Activated CD4-positive, alpha-beta T cell treated with anti-CD3 and anti-CD28 coated beads for 24 hours (primary cell): ENCODE measurements at places on chromosomes 5 and 9.

DNA sequence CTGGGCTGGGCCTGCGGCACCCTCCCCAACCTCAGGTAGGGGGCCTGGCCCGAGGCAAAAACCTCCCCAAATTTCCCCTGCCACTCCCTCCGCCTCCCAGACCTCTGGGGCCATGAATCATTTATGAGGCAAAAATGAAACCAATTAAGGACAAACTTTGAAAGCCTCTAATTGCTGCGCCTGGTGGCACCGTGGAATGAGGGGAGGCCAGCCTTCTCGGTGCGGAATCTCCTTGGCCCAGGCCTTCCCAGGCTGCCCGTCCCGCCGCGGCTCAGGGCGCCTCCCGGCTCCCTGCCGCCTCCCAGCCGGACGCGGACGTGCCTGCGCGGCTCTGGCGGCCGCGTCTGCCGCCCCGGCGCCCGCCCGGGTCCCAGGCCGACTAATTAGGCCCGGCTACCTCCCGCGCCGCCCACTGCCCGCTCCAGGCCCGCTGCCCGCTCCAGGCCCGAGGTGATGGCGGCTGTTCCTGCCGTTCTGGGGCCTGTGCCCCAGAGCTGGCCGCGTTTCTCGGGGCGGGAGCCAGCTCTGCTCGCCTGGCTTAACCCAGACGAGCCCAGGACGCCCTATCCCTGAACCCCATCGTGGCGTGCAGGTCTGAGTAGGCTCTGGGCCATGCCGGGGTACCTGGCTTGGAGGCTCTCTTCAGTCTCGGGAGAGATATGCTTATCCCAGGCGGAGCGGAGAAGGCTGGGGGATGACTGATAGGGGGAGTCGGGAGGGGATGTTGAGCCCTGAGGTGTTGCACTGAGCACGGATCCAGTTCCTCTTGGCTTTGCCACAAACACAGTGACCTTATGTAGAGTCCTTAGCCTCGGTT lies 20.1 kb downstream of the CXXC5 start:
- DNase-seq = no peak

DNA sequence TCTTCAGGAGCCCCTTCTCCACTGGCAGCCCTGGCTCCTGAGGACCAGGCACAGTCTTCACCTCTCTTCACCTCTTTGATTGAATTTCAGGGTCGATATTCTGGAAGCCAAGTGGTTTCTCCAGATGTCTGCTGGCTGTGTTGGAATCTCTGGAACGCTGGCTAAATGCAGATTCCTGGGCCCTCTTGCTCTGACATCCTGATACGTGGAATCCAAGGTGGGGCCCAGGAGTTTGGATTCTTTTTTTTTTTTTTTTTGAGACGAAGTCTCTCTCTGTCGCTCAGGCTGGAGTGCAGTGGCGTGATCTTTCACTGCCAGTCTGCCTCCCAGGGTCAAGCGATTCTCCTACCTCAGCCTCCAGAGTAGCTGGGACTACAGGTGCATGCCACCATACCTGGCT lies 26.8 kb upstream of the IER5L start:
- no peak for DNase-seq

DNA sequence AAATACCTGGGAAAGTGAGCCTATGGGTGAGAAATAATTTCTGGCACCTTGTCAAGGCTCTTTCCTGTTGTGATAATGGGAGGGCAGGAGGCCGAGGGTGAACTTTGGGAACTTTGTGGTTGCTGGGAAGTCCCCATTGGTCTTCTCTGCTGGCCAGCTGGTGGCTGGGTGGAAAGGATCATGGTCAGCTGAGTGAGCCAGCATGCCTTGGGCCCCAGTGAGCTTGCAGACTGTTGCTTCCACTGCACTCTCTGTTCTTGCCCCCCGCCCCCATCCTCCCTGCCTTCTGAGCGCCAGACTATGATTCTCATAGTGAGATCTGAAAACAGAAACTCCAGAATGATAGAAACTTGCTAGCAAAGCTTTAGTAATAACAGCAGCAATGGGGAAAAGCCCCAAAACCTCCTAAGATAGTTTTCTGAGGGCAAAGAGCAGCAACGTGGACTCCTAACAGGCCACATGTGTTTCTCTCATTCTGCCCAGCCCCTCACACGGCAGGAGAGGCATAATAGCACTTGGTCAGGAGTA lies 139.2 kb upstream of the SMARCA2 start:
- DNase-seq = peak; percentile 59

DNA sequence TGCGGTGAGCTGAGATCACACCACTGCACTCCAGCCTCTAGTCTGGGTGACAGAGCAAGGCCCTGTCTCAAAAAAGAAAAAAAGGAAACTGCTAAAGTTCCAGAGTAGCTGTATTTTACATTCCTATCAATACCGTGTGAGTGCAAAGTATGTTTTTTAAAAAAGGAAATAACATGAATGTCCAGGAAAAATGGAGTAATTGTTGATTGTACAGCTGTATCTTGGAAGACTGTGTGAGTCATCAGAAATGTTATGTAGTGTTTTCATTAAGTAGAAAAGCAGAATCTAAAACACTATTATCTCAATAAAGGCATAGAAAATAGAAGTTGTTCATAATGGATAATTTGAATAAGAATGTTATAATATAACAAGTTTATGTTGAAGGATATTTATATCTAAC lies 53.9 kb downstream of the ZCCHC7 start:
- DNase-seq = no peak

- DNase-seq = no peak
These were observed 6.4 kb upstream of the C6 start for GRCh38 chr5:41219658-41220269.

- DNase-seq = no peak
These were observed 64.3 kb upstream of the MYO10 start for GRCh38 chr5:17000291-17000939.

- DNase-seq = no peak
These were observed 647.3 kb upstream of the GRAMD2B start for GRCh38 chr5:125775896-125776295.

- DNase-seq = no peak
These were observed 140.9 kb upstream of the TLX3 start for GRCh38 chr5:171168171-171168570.

GRCh38 chr9:85042981-85043647 lies 373.6 kb downstream of the NTRK2 start:
- DNase-seq = no peak

DNA sequence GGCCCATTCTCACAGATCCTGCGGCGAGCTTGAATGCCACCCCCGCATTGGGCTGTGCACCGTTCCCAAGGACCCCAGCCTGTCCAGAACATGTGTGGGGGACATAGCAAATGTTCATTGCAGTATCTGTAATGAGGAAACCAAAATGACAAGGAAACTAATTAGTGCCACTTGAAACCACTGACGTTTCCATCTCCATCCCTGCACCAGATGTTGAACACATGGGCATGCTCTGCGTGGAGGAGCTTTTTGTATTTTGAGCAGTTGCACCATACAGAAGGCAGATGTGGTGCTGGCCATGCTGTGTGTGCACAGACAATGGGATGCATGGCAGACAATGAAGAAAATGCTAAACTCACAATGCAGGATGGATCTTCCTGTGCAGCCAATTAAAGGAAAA lies 437.7 kb downstream of the SEMA5A start:
- no peak for DNase-seq

DNA sequence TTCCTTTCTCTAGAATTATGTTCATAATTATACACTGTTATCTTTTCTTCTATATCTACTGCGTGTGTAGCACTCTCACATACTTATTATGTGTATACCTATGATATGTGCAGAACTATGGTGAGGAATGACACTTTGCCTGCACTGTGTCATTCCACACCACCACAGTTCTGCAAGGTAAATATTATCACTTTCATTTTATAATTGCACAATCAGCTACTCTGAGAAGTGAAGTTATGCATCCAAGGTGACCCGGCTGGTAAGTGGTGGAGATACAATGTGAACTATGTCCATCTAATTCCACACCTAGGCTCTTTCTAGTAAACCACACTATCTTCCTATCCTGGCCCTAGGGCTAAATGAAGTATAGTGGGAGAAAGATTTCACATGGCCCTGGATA lies 170.1 kb upstream of the ATP10B start:
- no peak for DNase-seq

- DNase-seq = no peak
These were observed 35.5 kb downstream of the SERINC5 start for GRCh38 chr5:80220245-80220897.

GRCh38 chr5:96668725-96669124 lies 6.5 kb downstream of the CAST start:
- DNase-seq = no peak

- no peak for DNase-seq
These were observed 12.6 kb downstream of the SIL1 start for GRCh38 chr5:139185589-139185988.

- no peak for DNase-seq
These were observed 90.3 kb upstream of the ACO1 start for GRCh38 chr9:32294106-32294505.

GRCh38 chr5:126624534-126624933 lies 23.8 kb downstream of the PHAX start:
- DNase-seq = no peak

GRCh38 chr5:130227699-130228098 lies 323.4 kb downstream of the CHSY3 start:
- no peak for DNase-seq

GRCh38 chr9:83906144-83906543 lies 15.1 kb downstream of the KIF27 start:
- no peak for DNase-seq

DNA sequence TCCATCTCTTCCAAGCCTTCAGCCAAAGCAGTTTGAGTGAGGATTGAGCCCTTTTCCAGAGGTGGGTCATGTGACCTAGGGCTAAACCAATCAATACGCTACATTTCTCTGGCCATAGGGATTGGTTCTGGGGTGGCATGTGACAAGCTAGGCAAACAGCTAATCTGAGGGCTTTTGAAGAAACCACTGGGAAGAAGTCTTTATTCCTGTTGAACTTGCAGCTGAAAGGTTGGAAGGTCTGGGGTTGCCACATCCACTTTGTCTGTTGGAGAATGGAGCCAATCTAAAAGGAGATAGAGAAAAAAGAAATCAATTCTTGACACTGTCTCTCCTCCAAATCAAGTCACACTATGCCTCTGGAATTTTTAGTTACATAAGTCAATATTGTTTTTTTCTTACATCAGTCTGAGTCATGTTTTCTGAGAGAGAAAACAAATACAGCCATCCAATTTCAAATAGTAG lies 637.8 kb upstream of the WWC1 start:
- DNase-seq = no peak

DNA sequence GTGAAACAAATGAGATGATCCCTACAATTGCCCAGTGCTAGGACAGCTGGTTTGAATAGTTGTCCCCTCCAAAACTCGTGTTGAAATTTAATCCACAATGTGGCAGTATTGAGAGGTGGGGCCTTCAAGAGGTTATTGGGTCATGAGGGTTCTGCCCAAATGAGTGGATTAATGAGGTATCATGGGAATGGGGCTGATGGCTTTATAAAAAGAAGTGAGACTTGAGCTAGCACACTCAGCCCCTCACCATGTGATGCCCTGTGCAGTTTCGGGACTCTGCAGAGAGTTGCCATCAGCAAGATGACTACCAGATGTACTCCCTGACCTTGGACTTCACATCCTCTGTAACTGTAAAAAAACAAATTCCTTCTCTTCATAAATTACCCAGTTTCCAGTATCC lies 33.1 kb downstream of the RANBP6 start:
- no peak for DNase-seq

DNA sequence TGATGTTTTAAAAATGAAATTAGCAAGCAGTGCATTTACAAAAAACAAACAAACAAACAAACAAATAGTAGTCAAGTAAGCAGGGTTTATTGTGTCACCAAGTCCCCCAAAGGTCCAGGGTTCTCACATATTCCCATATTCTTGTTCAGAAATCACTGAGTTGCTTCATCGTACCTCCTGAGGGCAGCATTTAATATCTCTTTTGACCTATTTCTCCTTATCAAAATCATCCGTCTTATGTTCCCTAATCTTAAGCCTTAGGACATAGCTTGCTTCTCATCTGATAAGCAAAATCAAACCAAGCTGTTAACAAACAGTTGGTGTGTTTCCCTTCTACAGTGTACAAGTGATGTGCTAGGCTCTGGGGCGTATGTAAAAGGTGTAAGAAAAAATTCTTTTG lies 109.5 kb upstream of the MAN2A1 start:
- DNase-seq = no peak

DNA sequence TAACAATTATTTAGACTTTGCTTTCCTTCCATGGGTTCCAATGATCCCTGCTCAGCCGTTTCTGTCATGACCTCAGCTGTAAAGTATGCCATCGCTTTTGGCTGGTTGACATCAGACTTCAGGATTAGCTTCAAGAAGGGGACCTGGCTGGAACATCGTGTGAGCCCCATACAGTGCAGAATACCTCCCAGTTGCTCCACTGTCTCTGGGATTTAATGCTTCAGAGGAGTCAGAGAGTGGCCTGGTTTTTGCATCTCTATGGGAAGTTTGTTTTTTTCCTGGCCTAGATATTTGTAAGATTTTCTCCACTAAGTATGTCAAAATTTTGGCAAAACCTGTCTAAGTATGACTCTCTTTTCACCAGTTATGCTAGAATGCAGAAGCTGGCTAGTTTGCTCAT lies 216.9 kb downstream of the GABBR2 start:
- DNase-seq = no peak

DNA sequence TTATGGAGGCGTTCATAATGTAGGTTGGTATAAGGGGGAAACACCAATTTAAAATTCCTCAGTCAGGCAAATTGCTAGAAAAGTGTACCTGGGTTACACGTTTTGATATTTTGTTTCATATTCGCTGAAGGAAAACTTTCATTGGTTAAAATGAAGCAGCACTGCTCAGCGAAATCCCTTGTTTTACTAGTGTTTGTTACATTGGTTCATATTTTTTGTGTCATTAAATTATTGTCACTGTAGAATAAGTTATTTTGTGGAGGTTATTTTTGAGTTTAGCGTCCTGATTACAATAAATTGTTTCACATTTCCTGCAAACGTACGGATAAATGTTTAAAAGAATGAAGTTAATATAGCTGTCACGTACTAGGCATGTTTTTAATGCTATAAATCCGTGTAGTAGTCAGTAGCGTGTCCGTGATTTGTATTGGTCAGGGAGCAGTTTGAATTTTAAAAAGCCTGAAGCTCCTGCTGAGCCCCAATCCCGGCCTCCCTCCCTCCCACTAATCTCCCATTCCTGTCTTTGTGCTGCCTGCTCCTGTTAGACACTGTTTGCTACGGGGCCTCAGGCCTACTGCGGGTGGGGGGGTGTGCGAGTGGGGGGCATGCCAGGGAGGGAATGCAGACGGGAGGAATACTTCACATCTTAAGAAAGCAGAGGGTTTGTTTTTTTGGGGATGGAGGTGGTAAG lies 2.0 kb downstream of the NIPBL start:
- no peak for DNase-seq

- DNase-seq = no peak
These were observed 693.4 kb downstream of the KCTD16 start for GRCh38 chr5:144864118-144864517.
